HAP-1 (cell line): ENCODE measurements at places on chromosomes 6 and 20.
A peak's percentile ranks its signal among the peaks of the same experiment; 100 is the strongest.

DNA sequence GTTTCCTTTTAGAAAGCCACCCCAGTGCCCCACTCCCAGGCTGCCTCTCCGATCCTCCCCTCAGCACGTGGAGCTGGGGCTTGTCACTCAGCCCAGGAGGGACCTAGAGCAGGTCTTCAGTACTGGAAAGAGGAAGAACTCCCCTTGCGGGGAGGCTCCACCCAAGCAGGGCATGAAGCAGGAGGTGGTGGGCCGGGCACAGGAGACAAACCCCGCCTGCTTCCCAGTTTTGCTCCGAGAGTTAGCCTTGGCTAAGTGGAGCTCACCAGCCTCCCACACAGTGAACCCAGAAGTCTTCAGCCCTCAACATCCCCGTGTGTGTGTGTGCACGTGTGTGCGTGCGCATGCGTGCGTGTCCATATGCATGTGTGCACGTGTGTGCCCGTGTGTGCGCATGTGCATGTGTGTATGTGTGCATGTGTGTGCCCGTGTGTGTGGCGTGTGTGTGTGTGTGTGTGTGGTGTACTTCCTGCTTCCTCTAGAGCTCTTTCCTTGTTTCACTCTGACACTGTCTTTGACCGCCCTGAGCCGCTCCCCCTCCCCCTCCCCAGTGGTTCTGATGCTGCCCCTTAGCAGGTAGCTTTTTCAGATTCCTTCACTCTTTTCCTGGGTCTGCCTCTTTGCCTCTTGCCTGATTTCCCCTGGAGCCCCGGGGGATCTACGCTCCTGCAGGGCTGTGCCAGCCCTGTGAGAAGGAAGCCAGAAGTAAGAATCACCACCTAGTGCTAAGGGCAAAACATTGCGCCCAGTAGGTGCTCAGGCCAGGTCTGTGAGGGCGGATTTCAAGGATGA is 239.8 kb downstream of the CDC5L start:
- DNase-seq, result no peak

GRCh38 chr20:4484379-4484997 is 237.2 kb upstream of the PRND start:
- no peak for DNase-seq

- no peak for DNase-seq
Observed at GRCh38 chr6:119814609-119815400, 465.2 kb upstream of the MAN1A1 start.

DNA sequence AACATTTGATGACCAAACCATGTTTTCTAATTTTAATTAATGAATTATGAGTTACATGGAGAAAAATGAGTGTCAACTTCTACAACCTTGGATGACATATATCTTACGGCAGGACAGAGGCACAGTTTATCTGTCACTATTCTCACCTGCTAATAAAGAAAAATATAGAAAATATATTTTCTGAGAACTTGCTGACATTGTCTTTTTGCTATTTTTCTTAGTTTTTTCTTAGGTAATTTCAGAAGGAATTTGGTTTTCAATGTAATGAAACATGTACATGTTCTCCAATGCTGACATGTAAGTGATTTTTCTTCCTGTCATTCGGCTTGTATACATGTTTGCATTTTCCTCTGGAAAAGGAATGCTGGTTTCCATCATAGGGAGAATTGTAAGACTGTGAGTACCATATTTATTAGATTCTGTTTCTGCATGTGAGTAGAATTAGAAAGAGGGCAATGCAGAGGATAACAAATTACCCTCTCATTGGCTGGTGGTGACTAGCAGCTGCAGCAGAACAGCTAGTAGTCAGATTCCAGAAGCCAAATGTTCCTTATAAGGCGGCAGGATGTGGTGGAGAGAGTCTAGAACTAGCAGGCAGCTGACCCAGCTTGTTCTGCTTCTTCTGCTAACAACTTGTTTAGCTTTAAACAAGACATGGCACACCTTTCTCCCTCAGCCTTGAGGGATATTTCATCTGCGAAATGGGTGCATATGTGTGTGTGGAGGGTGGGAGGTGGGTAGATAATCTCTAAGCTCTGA is 132.8 kb upstream of the SPACA1 start:
- DNase-seq, result no peak

- DNase-seq, result no peak
Observed at GRCh38 chr6:11437824-11438459, 99.6 kb upstream of the TMEM170B start.

- peak; percentile 79 for DNase-seq
Observed at GRCh38 chr6:114282292-114282691, 60.5 kb downstream of the HS3ST5 start.

DNA sequence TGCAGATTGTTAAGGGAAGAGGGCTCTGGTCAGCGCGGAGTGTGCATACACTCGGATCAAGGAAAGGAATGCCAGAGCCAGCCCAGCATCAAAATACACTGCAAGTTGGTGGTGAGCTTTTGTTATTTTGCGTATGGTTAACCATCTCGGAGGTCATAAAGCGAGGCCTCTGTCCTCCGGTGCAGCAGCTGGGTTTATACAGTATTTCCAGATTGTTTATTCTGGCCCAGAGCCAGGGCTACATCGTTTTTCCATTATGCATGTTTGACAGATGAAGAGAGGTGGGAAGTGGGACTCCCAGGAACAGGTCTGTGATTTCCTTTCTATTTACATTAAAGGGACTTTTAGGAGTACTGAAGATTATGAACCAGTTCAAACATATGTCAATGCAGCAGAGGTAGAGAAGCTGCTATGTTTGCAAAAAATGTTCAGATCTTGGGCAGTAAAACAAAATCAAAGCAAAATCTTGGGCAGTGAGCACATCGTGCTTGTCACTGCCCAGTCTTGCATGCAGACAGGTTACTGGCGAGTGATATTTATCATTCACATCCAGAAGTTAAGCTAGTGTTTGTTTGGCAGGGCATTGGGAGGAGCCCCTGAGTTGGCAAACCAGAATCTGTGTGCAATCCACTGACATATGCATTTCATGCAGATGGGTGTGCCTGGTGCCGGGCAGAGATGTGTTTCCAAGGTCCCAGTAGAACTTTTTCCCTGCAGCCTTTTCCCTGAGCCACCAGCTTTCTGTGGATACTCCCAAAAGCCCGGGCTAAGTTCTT is 256.3 kb upstream of the TAB2 start:
- DNase-seq, result peak; percentile 4

GRCh38 chr20:10239954-10240353 is 21.3 kb downstream of the SNAP25 start:
- DNase-seq, result no peak

DNA sequence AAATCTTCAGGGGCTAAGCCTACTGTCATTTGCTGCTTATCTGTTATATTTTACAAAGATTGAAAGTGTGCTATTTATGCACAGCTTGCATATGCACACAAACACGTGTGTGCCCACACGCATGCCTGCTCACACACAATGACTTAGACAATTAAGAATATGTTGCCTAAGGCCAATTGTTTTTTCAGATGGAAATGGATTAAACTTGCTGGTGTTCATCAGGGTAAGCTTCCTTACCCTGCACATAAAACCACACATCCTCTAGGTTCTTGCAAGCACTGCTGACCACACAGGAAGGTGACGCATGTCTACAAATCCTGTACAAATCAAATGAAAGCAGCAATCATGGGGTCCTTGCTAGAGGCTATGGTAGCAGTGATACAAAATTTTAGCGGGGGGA is 58.4 kb downstream of the GJA10 start:
- peak; percentile 71 for DNase-seq

- DNase-seq, result no peak
Observed at GRCh38 chr6:110626442-110626841, 150.0 kb upstream of the SLC22A16 start.

GRCh38 chr6:70599187-70599586 is 32.5 kb downstream of the SDHAF4 start:
- DNase-seq, result no peak
